Tibial nerve (tissue), 4 donors: ENCODE measurements at places on chromosomes 6 and 20. TPM values are rescaled to one million over a fixed set of nuclear protein-coding genes. Genes with fewer than 3 reads are reported as not detected.

GRCh38 chr20:9627219-9627618 lies 112.8 kb downstream of the LAMP5 start:
- no peak for DNase-seq

DNA sequence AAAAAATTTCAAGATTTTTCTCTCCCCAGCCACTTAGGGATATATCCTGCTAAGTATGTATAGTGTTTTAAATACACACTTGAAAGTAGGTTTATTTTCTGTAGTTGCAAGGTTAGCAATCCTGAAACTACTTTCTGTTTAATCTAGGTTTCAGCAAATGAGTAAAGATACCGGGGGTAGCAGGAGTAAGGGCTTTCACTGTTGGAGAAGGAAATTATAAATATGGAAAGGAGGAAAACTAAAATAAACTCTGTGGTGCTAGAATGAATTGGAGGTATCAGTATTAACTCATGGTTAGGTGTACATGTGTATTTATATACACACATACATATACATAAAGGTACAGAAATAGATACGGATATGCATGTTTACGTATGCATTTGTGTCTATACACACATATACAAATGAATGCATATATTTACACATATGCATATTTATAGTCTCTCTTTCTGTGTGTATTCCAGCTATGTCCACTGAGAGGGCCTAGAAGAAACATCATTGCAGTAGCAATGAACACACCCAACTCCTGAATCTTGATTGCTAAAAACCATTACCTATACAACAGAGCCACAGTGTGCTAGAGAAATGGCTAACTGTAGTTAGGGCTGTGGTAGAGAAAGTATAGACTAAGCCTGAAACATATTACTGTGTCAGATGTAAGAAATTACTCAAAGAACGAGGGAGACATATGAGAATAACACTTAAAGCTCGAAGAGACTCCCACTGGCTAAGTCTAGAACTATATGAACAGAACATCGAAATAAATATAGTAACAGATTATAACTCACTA lies 95.9 kb upstream of the EMILIN3 start:
- no peak for DNase-seq

DNA sequence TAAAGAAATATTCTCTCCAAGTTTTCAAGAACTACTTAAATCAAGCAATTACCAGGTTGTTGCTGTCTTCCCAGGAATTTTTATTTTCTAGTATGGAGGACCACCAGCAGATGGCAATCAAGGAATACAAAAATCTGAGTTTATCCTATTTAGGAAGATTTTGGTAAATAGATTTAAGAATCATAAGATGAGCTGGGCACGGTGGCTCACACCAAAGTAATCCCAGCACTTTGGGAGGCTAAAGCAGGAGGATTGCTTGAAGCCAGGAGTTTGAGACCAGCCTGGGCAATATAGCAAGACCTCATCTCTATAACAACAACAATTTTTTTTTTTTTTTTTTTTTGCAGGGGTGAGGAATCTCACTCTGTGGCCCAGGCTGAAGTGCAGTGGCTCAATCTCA lies 19.3 kb upstream of the SEC63 start:
- no peak for DNase-seq

DNA sequence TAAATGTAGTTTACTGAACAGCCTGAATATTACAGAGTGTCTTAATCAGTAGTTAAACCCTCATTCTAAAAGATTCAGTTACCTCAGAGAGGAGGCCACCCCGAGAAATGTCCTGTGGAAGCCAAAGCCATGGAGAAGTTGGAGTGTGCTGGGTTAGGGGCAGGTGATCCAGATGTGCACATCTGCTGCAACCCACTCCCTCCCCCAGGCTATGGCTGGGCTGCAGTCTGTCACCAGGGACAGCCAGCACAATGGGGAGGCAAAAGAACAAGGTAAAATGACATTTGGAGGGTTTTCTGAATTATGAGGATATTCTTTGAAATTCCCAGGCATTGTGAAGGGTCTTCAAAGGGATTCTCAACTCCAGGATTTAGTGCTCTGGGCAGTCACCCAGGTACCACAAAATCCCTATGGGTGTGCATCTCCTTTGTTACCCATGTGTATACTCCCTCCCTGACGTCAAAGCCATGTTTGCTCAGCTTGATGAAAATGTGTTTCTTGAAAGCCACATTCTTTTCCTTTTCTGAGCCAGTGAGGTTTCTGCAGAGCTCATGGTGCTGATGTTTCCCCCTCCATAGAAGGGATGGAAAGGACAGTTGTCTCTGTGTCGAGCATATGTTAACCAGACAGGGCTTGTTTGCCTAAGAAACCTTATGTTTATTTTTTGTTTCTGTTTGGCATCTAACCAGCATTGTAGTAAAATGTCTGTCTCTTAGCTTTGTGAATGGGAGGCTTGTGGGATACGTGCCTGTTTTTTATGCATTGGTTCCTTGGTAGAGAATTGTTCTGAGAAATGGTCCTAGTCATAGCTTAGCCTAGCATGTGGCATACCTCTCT lies 212.3 kb upstream of the TBX18 start:
- DNase-seq = peak; percentile 7

GRCh38 chr6:4774715-4775493 lies 1.3 kb upstream of the CDYL start:
- DNase-seq = no peak

GRCh38 chr20:39885975-39886649 lies 802.9 kb downstream of the MAFB start:
- DNase-seq = peak; percentile 94

DNA sequence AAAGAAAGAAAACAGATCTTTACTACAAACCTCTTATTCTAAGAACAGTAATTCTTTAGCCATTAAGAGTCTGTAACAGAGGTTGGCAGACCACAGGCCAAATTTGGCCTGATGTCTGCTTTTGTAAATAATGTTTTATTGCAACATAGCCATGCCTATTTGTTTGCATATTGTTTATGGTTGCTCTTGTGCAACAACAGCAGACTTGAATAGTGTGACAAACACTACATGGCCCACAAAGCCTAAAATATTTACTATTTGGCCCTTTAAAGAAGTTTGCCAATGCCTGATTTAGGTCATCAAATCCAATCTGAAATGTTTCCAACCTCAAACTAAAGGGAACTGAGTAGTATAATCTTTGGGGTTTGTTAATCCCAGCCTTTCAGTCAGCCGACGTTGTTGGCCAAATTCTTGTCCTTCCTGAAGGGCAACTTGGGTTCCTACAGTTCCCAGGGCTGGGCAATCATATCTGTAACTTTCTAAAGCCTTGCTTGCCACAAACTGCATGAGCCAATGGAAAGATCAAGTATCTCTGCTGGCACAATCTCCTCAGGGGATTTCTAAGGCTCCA lies 33.9 kb upstream of the TBC1D20 start:
- DNase-seq = no peak

- no peak for DNase-seq
Observed at GRCh38 chr6:47665112-47665511, 33.3 kb upstream of the ADGRF4 start.

Gene PRRC2A
- total RNA-seq = 71.4 TPM

Gene BNIP5
- not detected for total RNA-seq

Gene HRH3
- not detected for total RNA-seq
